LHCN-M2 (cell line): ENCODE measurements at places on chromosomes 7 and 10.

DNA sequence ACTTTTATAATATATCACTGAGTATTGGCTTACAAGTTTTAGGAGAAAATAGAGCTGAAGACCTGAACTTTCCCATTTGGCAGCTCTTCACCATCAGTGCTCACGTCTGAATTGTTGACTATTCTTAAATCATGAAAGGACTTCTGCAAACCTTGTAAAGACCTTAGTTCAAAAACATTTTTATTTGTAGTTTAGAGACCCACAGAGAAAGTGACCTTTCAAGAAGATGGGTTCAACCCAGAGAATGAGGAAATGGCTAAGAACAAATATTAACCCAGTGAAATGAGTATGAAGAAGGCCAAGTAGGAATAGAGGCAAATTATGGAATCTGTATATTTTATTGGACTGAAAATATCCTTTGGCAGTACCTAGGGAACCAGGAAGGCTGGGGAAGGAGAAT is 1151.1 kb downstream of the GATA3 start:
- no peak for DNase-seq

DNA sequence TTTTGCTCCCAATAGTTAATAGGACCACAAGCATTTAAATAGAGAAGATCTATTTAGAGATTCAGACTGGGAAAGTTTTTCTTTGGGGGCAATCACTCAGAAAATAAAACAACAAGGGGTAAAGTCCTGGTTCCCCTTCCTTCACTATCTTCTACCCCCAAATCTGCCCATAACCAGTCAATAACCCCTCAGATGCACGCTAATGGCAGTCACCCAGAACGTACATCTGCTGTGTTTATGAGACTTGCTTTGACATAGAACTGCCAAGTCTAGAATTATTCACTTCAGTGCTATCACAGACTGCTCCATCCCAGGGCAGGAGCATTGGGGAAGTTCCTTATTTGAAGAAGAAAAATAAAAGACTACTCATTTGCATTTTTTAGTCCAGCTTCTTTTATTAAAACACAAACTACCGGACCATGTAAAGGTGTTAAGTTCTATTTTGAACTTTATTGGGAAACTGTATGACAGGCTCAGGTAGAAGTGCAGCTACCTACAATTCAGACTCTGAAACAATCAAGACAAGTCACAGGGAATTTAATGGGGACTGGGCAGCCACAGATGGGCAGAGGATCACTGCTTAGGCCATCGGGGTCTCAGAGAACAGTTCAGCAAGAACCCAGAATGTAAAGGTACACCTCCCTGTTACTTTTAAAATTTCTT is 38.4 kb downstream of the ANK3 start:
- DNase-seq: no peak

GRCh38 chr10:67959839-67960476 is 75.5 kb downstream of the SIRT1 start:
- DNase-seq: no peak

GRCh38 chr7:142808461-142808801 is 37.7 kb downstream of the PRSS2 start:
- DNase-seq: no peak

- no peak for DNase-seq
Observed at GRCh38 chr7:1211611-1212010, 21.1 kb upstream of the UNCX start.

DNA sequence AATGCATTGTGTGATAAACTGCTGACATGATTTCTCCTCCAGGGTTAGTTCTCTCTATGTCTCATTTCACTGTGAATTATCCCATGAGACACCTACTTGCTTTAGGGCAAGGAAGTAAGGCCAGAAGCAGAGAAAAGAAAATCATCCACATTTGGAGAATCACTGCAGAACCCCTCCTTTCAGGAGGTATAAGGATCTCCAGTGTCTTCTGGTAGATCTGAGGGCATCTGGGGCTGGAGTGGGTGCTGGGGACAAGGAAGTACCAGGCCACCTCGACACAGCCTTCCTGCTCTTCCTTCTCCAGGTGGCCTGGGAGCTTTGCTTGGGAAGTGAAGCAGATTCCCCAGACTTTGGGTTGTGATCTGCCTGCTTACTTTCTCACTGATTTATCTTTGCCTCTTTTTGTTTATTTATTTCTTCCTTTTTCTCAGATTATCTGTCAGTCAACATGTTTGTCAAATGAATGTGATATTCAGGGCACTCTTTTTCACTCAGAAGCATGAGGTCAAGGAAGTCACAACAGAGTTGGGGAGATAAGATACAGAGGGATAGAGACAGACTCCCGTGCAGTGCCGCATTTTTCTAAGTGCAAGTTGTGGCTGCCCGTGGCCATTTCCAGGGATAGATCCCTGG is 12.4 kb upstream of the CAMK2G start:
- DNase-seq: no peak
